A673 (cell line): ENCODE measurements at places on chromosomes 1 and 21. TPM values are rescaled to one million over a fixed set of nuclear protein-coding genes. Genes with fewer than 3 reads are reported as not detected.

GRCh38 chr1:165397944-165398343 is 41.4 kb upstream of the LMX1A start:
- no peak for DNase-seq
- no peaks in the 10 kb centered on the region for H3K27me3 ChIP-seq
- H3K4me3 ChIP-seq = no peak overlapping the region
- H3K27ac ChIP-seq = no peak overlapping the region
- H3K36me3 ChIP-seq = no peaks in the 10 kb centered on the region

Gene KPNA6
- 96.8 and 97.4 TPM in 2 replicates for total RNA-seq

Gene PDE9A
- total RNA-seq = 14.3 and 19.2 TPM in 2 replicates

- H3K4me3 ChIP-seq = no peak overlapping the region
- H3K27me3 ChIP-seq = no peaks in the 10 kb centered on the region
- no peaks in the 10 kb centered on the region for H3K4me1 ChIP-seq
- no peaks in the 10 kb centered on the region for H3K36me3 ChIP-seq
- no peak overlapping the region for H3K27ac ChIP-seq
These were observed 31.2 kb downstream of the SPRTN start for GRCh38 chr1:231369282-231369681.

Gene NTMT2
- total RNA-seq = not detected in 2 replicates

Gene SLC45A3
- 8.5 and 11.0 TPM in 2 replicates for total RNA-seq

DNA sequence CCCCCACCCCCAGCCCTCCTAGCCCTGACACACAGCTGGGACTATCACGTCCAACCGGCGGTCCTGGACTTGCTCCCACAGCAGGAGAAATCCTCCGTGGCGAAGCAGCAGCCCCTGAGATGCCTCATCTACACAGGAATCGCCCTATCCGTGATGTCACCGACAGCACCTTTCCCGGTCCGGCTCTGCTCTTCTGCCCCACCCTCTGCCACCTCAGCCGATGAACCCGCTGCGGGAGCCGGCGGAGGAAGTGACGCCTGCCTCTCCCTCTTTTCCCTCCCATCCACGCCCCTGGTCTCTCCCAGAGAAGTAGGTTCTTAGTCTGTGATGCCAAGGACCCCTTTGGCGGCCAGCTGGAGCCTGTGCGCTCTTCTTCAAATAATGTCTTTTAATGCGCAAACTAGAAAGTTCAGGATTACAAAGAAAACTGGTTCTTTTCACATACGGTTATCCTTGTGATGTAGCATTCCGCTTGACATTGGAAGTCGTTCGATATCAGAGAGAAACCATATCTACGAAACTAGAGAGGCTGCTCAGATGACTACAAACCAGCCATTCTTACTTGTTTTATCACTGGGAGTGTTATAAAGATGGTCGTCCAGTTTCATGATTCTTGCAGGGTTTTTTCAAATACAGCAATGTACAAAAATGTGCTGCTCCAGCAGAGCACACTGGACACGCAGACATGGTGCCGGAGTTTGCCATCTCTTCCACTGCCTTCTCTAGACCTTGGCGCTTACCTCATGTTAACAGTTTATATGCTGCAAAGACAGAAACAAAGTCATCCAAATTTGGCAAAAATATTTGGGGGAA is 120.3 kb downstream of the PPIAL4G start:
- H3K36me3 ChIP-seq = no peaks in the 10 kb centered on the region
- H3K27ac ChIP-seq = no peak overlapping the region
- H3K27me3 ChIP-seq = no peaks in the 10 kb centered on the region
- no peaks in the 10 kb centered on the region for H3K4me1 ChIP-seq

Gene NECTIN4
- not detected in 2 replicates for total RNA-seq

DNA sequence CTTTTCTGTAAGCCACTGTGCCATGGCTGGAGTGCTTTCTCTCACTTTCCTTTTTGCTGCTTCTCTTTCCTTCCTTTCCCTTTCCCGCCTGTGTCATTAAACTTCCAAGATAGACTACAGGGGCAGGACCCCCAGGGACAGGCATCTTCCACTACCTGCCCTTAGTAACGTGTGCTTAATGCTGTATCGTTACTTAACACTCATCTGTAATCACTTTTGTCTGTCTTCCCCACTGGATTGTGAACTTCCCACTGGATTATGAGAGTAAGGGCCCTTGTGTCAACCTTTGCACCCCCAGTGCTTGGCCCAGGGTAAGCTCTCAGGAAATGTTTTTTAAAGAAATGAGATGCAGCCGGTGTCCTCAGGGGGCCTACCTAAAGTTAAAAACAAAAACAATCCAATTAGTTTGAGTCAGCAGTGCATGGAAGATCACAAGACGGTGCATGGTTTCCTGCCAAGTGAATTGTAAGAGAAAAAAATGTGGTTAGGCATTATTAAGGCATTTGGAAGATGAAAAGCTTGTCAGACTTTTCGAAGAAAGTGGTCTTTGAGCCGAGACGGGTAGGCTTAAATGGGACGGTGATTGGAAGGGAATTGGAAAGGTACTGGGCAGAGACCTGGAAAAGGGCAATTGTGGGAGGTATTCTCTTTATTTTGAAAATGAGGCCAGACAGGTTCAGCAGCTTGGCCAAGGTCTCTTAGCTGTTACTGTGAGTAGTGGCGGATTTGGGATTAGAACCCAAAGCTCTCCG is 958 bp downstream of the LYPLAL1 start:
- no peaks in the 10 kb centered on the region for H3K27me3 ChIP-seq
- peak; percentile 25 for DNase-seq
- H3K27ac ChIP-seq = peak overlapping the region; percentile 78
- H3K4me1 ChIP-seq = peaks cover 15% of the 10 kb centered on the region

DNA sequence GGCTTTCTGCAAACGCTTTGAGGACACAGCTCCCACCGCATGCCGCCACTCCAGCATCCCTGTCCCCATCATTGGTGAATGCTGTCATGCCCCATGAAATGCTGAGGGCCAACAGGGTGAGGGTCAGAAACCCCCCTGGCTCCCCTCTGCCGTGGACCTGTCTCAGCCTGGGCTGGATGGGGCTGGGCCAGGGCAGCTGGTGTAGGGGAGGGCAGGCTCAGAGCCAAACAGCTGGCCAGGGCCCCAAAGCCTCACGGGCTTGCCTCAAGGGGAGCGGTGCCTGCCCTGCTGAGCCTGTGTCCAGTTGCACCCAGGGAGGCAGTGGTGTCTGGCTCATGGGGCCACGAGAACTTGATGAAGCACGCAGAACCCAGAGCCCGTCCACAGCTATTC is 49.7 kb downstream of the S100B start:
- H3K27ac ChIP-seq = no peak overlapping the region
- no peak for DNase-seq
- no peaks in the 10 kb centered on the region for H3K4me1 ChIP-seq
- H3K36me3 ChIP-seq = peaks cover 4% of the 10 kb centered on the region

- DNase-seq = no peak
- H3K4me3 ChIP-seq = no peak overlapping the region
- no peak overlapping the region for H3K27ac ChIP-seq
- H3K36me3 ChIP-seq = no peaks in the 10 kb centered on the region
These were observed 7.0 kb downstream of the OLFML2B start for GRCh38 chr1:162016631-162017030.

- H3K27ac ChIP-seq = peak overlapping the region; percentile 39
- H3K27me3 ChIP-seq = no peaks in the 10 kb centered on the region
- peaks cover 4% of the 10 kb centered on the region for H3K4me1 ChIP-seq
- no peak for DNase-seq
These were observed 54.0 kb downstream of the COLGALT2 start for GRCh38 chr1:183983371-183984105.
